ENCODE measurements at places on chromosomes 5 and 9.

- DNase-seq = no peak
- no peak overlapping the region for H3K27ac ChIP-seq
- H3K27me3 ChIP-seq = no peaks in the 10 kb centered on the region
- no peaks in the 10 kb centered on the region for H3K4me1 ChIP-seq
- H3K36me3 ChIP-seq = no peaks in the 10 kb centered on the region
These were observed 256.8 kb upstream of the TNC start for GRCh38 chr9:115374724-115375268.

- peaks cover 15% of the 10 kb centered on the region for H3K36me3 ChIP-seq
- no peak overlapping the region for H3K27ac ChIP-seq
- DNase-seq = no peak
- no peaks in the 10 kb centered on the region for H3K27me3 ChIP-seq
These were observed 76.5 kb downstream of the SH3PXD2B start for GRCh38 chr5:172377856-172378255.

- H3K27me3 ChIP-seq = no peaks in the 10 kb centered on the region
- H3K36me3 ChIP-seq = no peaks in the 10 kb centered on the region
- H3K4me3 ChIP-seq = no peak overlapping the region
- H3K27ac ChIP-seq = no peak overlapping the region
These were observed 207.2 kb downstream of the ADAMTS12 start for GRCh38 chr5:33684496-33685159.

- no peak overlapping the region for H3K27ac ChIP-seq
- H3K4me1 ChIP-seq = no peaks in the 10 kb centered on the region
- no peaks in the 10 kb centered on the region for H3K27me3 ChIP-seq
These were observed 8.1 kb downstream of the FSD1L start for GRCh38 chr9:105455836-105456475.

DNA sequence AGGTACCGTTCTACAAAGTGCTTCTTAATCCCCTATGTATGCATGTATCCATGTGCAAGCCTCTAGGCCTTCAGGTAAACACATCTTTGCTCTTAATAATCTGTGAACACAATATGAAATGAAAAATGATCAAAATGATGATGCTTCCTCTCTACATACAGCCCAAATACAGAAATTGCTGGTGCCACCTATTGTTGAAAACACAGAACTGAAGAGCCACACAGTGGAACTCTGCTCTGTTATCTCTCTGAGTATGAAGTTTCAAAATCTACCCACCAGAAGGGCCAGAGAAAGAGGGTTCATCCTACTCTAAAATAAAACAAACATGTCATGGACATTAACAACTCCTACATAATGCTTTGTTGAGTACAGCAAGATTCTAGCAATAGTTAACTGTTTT, 71.3 kb downstream of the GLIS3 start:
- H3K36me3 ChIP-seq = no peaks in the 10 kb centered on the region
- H3K4me3 ChIP-seq = no peak overlapping the region
- no peak for DNase-seq
